Hematopoietic multipotent progenitor cell treated with erythropoietin and hydrocortisone succinate and interleukin-3 and kit ligand, for 15 days (in vitro differentiated cells): ENCODE measurements at places on chromosomes 5 and 9.

GRCh38 chr5:87529486-87530076 is 116.9 kb upstream of the CCNH start:
- no peak for DNase-seq

- DNase-seq = peak; percentile 21
Observed at GRCh38 chr9:20623021-20623747, 885 bp upstream of the MLLT3 start.

DNA sequence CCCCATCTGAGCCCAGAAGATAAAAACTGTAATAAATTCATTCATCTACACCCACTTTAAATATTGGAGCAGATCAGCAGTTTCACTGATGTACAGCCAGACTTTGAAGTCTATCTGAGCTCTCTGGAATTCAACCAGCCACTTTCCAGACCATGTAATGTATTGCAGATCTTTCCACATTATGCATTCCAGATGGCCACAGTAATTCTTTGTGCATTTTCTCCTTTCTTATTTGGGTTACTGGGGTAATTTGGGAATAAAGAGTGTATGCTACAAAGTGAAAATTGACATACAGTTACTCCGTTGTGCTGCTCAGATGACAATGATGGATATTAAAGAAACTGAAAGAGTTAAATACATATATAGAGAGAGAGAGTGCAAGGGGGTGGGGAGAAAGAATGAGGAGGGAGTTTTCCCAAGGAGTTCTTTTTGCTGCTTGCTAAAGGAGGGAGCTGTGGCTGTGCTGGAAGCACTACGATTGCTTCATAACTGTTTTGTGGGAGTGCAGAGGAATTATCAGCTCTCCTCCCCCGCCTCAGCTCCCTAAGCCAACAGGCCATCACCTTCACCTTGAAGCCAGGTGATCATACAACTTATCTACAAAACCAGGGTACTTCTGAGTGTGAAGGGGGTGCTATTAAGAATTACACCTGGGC is 152.8 kb downstream of the GAS1 start:
- DNase-seq = no peak

DNA sequence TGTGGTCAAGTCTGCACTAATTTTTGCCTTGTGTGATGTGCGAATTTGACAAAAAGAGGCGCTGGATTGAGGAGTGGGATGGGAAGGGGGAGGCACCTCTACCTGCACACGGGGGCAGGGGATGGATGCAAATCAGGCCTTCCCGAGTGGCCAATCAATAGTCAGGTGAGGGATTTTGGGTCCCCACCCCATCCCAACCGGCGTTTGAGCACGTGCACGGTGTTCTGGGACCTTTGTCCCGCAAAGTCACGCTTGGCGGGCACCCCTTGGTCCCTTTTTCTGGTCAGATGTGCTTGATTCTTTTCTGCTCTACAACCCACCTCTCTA is 685 bp upstream of the ADAMTS19 start:
- DNase-seq = no peak

- DNase-seq = no peak
Observed at GRCh38 chr5:6410421-6410820, 32.1 kb upstream of the MED10 start.

DNA sequence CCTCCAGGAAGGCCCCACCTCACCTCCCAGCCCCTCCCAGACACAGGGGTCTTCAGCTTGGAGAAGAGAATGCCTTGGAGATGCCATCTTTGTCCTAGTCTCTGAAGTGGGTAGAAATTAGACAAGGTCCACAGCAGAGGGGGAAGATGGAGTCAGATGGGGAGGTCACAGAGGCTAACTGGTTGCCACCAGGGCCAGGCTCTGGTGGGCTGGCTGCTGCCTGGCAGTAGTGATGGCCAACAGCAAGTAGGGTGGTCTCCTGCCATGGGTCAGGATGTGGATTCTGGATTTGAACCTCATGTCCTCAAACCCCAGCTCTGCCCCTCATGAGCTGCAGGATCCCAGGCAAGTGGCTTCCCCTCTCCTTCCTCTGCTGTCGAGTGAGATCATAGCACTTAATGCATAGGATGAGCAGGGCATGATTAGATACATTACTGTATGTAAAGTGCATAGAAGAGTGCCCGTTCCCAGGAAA is 38.7 kb upstream of the NEK6 start:
- no peak for DNase-seq

- DNase-seq = no peak
Observed at GRCh38 chr9:94057918-94058317, 26.3 kb upstream of the PTPDC1 start.

DNA sequence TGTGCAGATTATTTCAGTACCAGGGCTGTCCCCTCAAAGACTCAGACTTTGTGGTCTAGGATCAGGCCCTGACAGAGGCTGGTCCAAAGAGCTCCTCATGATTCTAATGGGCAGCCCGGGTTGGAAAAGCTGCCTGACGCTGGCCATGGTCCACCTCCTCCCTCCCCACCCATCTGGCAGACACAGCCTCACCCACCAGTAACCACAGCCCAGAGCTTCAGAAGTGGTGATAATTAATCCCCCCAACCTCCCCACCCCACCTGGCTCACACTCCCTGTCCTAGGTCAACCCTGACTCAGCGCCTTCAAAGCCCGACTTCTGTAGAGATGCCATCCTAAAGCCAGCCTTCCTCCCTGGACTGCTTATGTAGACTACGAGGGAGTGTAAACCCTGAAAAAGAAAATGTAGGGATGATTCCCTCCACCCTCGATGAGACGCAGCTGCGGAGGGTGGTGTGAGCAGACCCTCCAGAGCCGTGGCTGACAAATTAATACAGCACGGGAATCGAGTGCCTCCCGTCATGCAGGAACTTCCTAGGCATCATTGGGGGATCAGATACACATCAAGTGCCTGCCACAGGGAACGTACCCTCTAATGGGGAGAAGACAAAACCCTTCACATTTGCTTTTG is 7.0 kb downstream of the UBE2QL1 start:
- no peak for DNase-seq

DNA sequence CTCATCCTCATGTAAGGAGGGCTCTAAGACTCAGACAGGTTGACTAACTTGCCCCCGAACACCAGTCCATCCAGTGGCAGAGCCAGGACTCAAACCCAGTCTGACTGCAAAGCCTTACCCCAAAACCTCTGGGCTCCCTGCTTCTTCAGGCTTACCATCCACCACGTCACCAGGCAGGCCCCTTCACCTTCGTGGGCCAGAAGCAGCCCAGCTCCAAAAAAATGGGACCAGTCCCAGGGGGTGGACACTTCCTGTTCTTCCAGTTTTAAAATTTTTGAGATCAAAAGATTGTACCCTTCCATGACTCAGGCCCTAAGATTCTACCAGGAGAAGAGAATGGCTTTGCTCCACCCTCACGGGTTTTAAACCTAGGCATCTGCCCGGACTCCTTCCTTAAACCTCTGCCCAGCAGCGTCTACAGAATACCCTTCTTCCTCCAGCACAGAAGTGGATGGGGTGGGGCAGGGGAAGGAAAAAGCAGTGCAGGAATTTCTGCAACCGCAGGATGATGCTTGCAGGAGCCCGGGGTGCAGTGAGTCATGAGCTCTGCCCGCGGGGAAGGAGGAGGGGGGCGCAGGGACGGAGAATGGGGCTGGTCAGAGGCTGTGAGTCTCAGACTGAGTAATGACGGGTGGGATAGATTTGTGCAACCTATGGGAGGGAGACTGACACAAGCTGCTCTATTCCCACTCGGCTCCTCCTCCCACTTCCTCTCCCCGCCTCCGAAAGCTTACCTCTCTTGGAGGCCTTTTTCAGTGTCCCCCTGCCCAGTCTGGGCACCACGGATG is 50.4 kb upstream of the STXBP1 start:
- DNase-seq = no peak

- no peak for DNase-seq
Observed at GRCh38 chr5:147396070-147396823, 113.6 kb downstream of the DPYSL3 start.

DNA sequence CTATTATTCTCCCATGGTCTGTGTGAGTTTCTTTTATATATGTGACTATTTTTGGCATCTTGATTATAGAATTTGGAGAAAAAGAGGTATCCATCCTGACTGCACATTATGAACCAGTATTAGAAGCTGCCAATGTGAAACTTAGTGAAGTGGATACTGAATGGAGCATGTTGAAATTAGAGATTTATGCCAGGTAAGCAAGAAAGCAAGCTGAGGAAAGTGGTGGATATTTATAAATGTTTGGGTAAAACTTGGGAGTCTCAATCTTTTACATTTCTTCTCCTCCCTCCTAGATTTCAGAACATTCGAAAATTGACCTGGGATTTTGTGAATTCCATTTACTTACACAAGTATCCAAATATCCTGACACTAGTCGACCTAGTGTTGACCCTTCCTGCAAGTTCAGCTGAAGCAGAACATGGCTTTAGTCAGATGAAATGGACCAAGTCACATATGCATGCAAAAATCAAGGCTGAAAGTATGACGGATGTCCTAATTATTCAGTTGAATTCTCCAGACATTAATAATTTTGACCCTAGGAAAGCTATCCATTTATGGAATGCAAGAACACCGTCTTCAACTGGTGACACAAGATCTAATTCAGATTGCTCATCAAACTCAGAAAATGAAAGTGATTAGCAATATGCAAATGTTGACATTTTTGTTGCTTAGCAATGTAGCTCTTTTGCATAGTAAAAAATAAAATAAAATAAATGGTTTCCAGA is 66.8 kb upstream of the IL7R start:
- DNase-seq = no peak

DNA sequence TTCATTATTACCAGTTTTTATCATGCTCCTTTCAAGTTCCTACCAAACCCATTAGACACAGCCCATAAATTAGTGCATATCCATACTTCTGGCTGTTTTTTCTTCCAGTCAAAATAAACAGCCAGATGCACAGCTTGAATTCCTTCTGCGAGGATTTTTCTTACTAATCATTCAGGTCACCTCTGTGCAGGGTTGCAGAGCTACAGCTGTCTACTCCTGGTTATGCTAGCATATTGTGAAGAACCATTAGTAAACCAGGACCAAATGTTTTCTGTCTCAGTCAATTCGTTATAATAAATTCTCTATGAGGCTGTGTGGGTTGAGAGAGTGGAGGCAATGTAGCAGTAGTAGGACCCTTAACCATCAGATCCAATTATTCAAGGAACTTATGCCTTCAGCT is 8.1 kb upstream of the MINAR2 start:
- no peak for DNase-seq

GRCh38 chr9:126417043-126417442 is 90.4 kb downstream of the MVB12B start:
- no peak for DNase-seq

DNA sequence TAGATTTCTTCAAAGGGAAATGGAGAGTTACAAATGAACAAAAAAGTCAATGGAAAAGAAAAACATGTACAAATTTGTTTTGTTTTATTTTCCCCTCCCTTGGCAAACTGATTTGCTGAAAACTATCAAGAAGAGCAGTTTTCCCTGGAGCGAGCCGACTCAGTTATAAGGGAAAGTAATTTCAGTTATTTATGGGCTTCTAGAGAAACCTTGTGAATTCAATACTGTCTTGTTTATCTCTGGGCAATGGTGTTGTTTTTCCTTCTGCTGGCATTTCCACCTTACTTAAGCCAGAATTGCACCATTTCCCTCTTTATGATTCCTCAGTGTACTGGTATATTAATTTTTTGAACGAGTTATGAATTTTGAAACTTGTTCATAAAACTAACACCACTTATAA is 1163.6 kb downstream of the CDH12 start:
- no peak for DNase-seq
